ENCODE measurements at places on chromosomes 7 and 10. TPM values are rescaled to one million over a fixed set of nuclear protein-coding genes. Genes with fewer than 3 reads are reported as not detected.

The ANKRD61 gene
- 0.13 TPM for total RNA-seq

The HACD1 gene
- 12.2 TPM for total RNA-seq

The AOAH gene
- total RNA-seq = not detected

The GNGT1 gene
- total RNA-seq = not detected

The LEP gene
- total RNA-seq = 0.17 TPM

The TSPAN13 gene
- total RNA-seq = 5.8 TPM

The AKR1D1 gene
- 0.07 TPM for total RNA-seq

The SRGN gene
- 498 TPM for total RNA-seq

The PRSS37 gene
- total RNA-seq = not detected

The TMEM176B gene
- not detected for total RNA-seq

The GBX1 gene
- not detected for total RNA-seq

The VSTM2A gene
- total RNA-seq = not detected

All from smooth muscle cell of the pulmonary artery (primary cell).